Renal cortex interstitium (tissue), 15 donors: ENCODE measurements at places on chromosomes 4 and X.

GRCh38 chr4:174586651-174587050 is 64.4 kb upstream of the HPGD start:
- DNase-seq: no peak

- DNase-seq: no peak
These were observed 36.6 kb downstream of the PITX2 start for GRCh38 chr4:110586131-110586850.

DNA sequence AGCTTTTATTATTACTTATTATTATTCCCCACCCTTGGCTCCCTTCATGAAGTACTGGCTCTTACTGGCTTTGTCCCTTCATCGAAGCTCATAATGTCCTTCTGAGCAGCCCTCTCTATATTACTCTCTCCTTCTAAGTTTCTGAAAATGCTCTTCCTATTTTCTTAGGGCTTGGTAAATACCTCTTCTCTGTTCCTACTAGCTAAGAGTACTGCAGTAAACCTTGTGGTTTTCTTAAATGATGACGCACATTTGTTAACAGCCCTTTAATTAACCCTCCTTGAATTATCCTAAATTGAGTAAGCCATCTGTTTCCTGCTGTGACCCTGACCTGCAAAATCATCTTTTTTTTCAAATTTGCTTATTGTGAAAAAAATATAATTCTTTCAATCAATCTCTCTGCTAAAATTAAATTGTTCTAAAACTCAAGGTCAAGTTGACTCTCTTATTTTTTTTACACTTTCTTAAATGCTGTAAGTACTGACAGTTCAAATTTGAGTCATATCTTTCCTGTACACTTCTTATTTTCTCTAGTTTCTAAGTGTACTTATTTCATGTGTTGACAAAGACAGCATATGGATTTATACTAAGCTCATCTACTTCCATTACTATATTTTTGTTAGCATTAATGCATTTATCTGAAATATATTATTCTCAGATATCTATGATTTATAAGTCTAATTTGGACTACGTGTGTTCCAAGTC is 148.9 kb downstream of the ADAM29 start:
- no peak for DNase-seq

- no peak for DNase-seq
These were observed 321.9 kb upstream of the GIMD1 start for GRCh38 chr4:106690487-106690886.

GRCh38 chr4:140172960-140173359 is 19.0 kb upstream of the MAML3 start:
- no peak for DNase-seq
